ENCODE measurements at places on chromosomes 2 and 18. TPM values are rescaled to one million over a fixed set of nuclear protein-coding genes. Genes with fewer than 3 reads are reported as not detected.
A peak's percentile ranks its signal among the peaks of the same experiment; 100 is the strongest.

- ATAC-seq = no peak
These were observed 43.0 kb downstream of the KIF3C start for GRCh38 chr2:25939257-25939668.

DNA sequence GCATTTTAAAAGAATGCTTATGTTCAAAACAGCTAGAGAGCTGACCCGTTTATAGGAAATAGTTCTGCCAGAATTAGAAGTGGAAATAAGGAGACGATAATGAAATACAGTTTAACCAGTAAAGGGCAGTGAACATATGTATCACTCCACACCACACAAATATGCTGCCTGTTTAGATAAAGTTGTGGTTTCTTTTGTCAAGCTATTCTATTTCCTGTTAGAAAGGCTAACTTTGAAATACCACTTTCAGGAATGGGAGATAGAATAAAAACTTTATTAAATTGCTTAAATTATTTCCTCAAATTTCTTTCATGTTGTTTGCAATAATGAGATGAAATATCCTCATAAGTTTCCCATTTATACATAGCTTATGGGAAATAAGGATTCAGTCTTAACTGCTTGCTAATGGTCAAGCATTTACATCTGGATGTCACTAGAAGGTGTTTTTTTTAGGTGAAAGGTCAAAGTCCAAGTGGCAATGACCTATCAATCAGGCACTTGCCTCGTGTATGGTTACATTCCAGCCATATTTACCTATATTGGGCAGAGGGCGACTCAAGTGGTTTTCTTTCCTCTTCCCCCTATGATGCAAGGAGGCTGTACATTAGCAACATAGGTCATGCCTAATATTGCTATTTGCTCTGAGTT lies 148.9 kb downstream of the ZEB2 start:
- no peak for ATAC-seq

- ATAC-seq = no peak
These were observed 33.2 kb upstream of the RAPGEF4 start for GRCh38 chr2:172702451-172702850.

DNA sequence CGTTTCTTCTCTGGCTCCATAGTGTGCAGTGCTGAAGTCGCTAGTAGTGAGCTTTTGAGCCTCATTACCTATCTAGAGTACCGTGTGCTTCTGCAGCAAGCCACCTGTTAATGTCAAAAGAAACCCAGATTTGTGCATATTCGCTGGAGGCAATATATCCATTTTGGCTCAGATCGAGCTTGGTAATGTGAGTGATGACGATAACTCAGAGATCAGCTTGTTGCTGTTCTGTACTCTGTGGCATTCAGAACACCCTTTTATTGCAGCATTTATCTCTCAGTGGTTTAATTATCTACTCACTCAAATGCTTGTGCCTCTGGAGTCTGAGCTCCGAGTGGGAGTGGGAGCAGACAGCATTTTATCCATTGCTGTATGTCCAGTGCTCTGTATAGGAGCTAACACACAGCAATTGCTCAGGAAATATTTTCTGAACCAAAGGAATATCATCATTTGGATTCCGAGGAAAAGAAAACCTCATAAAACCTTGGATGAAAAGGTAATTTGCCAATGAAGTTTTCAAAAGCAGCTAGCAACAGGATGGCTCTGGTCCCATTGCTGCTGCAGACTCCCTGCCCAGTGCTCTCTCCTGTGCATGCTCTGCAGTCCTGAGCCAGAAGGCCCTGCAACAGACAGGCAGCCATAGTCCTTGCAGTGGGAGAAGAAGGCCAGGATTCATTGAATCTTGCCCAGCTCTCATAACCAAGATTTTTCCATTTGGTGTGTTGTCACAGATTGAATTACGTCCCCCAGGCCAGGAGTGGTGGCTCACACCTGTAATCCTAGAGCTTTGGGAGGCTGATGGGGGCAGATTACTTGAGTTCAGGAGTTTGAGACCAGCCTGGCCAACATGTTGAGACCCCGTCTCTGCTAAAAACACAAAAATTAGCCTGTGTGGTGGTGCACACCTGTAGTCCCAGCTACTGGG lies 183.8 kb downstream of the MYCN start:
- ATAC-seq = no peak

FSIP2 gene
- total RNA-seq = 0.24 TPM

FLACC1 gene
- total RNA-seq = 0.56 TPM

GRCh38 chr2:136191041-136191440 lies 73.1 kb upstream of the CXCR4 start:
- ATAC-seq = no peak

- no peak for ATAC-seq
These were observed 24.7 kb upstream of the CHRNA1 start for GRCh38 chr2:174789001-174789400.

- peak; percentile 62 for ATAC-seq
These were observed 98.9 kb upstream of the LGALSL start for GRCh38 chr2:64354857-64355680.

DNA sequence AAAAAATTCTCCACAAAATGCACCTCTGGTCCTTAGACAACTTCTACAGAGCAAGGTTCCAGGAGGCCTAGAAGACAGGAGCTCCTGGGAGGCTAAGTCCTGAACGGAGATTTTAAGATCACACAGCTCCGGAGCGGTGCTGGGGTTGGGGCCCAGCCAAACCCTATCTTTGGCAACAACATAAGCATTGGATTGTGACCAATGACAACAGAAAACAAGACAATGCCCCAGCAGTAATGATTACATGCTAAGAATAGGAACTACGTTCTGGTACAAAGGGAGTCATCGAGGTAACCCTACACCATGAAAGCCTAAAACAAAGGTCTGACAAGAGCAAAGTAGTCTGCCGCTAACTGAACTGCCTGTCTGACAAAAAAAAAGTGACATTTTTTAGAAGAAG lies 171.2 kb downstream of the CMPK2 start:
- no peak for ATAC-seq

DNA sequence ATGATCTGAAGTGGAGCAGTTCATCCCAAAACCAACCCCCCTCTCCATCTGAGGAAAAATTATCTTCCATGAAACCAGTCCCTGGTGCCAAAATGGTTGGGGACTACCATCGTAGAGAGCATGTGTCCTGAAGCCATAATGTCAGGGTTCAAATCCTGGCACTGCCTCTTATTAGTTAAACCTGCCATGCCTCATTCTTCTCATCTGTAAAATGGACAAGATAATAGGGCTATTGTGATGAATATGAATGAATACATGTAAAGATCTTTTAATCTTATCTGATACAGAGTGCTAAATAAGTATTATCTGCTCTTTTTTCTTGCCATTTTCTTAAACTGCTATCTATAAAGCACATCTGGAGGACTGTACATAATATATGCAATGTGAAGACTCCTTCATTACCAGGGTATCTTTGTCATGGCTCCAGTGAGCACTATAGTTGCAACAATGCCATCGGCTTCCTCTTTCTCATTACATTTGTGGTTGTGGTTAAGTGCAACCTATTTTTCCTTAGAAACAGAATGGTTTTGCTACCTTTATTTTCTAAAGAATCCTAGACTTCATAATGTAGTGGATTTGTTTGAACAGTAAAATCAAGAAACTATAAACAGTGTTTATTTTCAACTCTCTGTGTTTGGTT lies 27.0 kb downstream of the MFSD6 start:
- no peak for ATAC-seq

DNA sequence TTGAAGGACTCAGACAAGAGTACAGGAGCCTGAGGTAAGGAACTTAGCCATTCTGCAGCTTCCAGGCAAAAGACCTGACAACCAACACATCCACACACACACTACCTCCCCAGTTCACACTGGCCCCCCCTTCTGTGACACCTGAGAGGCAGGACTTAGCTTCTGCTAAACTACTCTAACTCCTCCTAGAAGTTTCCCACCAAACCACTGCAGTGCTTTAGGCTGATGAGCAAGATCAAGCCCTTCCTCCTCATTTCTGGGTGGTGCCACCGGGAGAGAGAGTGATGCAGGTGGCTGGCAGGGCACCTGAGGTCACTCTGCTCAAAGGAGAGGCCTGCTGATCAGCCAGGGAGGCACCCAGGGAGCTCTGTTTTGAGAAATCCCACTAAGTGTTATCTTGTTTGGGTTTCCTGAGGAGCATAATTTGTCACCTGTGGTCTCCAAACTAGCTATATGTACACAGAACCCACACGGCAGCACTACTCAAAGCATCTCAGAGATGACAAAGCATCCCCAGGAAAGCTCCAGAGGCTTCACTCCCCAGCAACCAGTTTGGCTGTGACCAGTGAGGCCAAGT lies 188.4 kb downstream of the MYO5B start:
- ATAC-seq = peak; percentile 37

ERICH2 gene
- total RNA-seq = not detected

- no peak for ATAC-seq
These were observed 545.0 kb downstream of the SOX11 start for GRCh38 chr2:6237039-6237660.

All from esophagus mucosa (tissue), 1 donor.